Ascending aorta (tissue), 2 donors: ENCODE measurements at places on chromosomes 1 and 21. TPM values are rescaled to one million over a fixed set of nuclear protein-coding genes. Genes with fewer than 3 reads are reported as not detected.

The ATP6V1G3 gene
- not detected for total RNA-seq

The RHBDL2 gene
- not detected for total RNA-seq

The PTGFRN gene
- total RNA-seq: 11.2 TPM

The KLHL12 gene
- 17.8 TPM for total RNA-seq

The SNAP47 gene
- total RNA-seq: 54.0 TPM

The CHRNB2 gene
- not detected for total RNA-seq

The CEPT1 gene
- total RNA-seq: 6.6 TPM

The BCAR3 gene
- 41.0 TPM for total RNA-seq

The NR0B2 gene
- not detected for total RNA-seq

The LHX4 gene
- total RNA-seq: not detected

The YRDC gene
- total RNA-seq: 9.7 TPM

The TTLL10 gene
- not detected for total RNA-seq

The ABCB10 gene
- 25.2 TPM for total RNA-seq

The PKP1 gene
- not detected for total RNA-seq
